ENCODE measurements at places on chromosomes 11 and 22. TPM values are rescaled to one million over a fixed set of nuclear protein-coding genes. Genes with fewer than 3 reads are reported as not detected.
A peak's percentile ranks its signal among the peaks of the same experiment; 100 is the strongest.

DNA sequence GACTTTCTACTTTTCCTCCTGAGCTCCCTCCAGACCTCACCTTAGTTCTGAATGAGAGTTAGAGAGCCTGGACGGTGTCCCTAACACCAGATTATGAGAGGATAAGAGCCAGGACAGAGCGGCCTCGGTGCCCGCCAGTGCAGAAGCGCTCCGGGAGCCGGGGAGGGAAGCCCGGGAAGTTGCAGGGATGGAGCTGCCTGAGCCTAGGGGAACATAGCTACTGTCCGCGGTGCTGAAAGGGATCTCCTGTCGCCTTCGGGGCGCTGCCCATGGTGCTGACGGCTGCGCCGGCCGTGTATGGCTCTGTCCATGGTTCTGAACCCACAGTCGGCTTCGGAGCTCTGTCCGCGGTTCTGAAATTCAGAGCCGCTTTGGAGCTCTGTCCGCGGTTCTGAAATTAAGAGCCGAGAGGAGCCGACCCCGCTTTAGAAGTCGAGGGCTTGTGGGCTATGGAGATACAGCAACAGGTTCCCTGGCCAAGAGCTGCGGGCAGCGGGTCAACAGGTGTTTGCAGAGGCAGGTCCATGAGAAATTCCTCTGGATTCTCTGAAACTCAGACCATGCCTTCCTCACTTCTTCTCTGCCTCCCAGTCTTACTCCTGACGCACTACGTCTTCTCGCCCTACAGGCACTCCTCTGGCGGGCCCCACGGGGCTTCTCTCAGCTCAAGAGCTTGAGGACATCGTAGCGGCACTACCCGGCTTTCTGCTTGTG is 814 bp downstream of the NPAS4 start:
- DNase-seq, result peak; percentile 91

The DKK3 gene
- polyA plus RNA-seq, result 49.7 TPM

DNA sequence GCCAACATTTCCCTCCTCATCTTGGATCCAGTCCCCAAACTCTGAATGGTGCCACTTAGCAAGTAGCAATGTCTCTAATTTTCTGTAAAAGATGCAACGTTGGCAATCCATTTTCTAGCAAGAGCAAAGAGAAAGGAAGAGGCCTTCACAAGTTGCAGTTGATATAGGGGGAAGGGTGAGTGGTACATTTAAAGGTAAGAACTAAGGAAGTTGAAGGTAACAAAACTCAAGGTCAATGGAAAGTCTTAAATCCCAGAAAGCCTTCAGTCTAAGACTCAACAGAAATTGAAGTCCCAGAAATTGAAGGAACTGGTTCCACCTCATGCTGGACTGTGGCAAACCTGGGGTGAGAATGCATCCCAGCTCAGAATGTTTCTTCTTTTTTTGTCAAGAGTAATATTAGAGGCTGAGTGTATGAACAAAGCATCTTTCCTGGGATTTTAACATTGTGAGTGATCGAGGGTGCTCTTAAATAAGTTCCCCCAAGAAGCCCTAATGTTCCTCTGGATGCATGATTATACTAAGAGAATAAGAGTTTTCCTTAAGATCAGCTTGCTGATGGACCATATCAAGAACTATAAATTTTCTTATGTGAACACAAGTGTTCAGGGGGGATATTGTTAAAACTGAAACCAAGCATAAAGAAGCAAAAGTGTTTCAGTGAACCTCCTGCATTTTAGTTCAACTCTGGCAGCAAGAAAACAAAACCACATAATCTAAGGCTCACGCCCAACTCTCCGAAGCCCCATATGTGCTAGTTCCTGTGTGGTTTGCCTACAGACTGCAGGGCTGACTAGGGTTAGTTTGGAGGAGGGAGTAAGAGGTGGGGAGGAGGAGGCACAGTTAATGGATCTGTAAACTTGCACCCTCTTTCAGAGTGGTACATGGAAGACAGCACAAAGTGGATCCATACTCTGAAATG is at the start of gene GRAP2:
Gene GRAP2 (plus strand): TSS at position 779 of the 922 bp plus-strand sequence. CDS start 46,023 bp downstream, outside the sequence.
- no peak for DNase-seq

- DNase-seq, result no peak
These were observed 155.4 kb upstream of the ANO5 start for GRCh38 chr11:22037505-22037904.

DNA sequence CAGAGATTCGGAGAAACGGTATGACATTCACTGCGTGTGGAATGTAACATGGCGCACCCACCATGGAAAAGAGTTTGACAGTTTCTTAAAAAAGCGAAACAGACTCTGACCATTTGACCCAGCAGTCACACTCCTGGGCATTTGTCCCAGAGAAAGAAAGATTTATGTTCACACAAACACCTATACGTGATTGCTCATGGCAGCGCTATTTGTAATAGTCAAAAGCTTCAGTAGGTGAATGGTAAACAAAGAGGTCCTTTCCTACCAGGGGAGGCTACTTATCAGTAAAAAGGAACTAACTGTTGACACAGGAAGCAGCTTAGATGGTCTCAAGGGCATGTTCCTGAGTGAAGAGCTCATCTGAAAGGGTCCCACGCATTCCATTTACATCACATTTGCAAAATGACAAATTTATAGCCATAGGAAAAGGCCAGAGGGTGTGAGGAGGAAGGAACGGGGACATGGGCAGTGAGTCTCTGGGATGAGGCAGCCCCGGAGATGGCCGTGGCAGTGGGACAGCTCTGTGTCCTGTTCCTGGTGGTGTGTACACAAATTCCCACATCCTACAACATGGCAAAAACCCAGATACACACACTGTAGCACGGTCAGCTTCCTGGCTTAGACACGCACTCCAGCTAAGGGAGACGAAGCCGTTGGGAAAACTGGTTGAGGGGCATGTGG is 14.6 kb upstream of the KRTAP5-6 start:
- DNase-seq, result no peak

- peak; percentile 54 for DNase-seq
These were observed 4.8 kb upstream of the POU2F3 start for GRCh38 chr11:120235024-120235628.

- DNase-seq, result no peak
These were observed 49.0 kb downstream of the SC5D start for GRCh38 chr11:121341609-121342008.

DNA sequence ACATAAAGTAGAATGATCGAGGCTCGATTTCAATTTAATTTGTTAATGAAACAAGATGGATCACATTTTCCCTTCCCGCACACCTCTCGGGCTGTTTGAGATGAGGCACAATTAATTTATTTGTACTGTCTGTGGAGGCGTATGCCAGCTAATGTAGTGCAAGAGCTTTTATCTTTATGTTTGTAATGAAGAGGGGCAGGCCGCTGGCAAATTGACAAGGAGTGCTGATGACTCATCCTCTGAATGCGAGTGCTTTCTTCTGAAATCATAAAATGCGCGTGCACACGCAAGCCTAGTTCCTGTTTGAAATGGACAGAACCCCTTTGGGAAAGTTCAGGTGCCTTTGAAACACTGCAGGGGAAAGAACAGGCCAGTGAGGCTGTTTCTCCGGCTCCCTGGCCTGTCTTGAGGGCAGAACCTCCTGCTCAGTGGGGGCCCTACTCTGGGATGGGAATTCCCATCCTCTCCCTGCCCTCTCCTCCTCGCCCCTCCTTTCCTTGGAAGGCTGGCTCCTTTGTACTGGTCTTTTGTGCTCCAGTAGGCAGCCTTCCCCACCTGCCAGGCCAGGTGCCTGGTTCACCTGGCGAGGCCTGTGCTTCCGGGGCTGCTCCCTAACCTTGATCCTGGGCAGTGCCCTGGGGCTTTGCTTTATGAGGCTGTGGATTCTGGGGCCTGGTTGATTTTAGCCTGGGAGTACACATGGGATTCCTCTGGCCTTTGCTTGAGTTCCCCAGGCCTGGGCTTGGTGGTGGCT is 50.3 kb downstream of the TEAD1 start:
- DNase-seq, result peak; percentile 47

The KCNJ1 gene
- 0.14 TPM for polyA plus RNA-seq

The MYEOV gene
- 0.65 TPM for polyA plus RNA-seq

DNA sequence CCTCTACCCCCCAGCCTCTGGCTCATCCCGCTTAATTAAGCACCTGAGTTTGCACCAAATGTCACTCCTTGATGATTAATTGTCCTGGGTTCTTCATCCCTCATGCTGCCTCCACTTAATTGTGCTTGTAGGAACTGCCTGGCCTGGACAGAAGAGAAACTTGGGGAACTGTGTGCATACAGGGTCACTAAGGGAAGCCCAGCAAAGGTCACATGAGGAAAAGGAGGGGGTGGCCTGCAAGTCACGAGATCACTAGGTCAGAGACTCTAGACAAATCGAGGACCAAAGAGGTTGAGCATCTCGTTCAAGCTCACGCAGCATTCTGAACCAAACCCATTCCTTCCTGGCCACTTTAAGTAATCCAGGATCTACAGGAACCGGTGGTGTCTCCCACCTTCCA is 75.8 kb downstream of the PDE2A start:
- DNase-seq, result no peak

DNA sequence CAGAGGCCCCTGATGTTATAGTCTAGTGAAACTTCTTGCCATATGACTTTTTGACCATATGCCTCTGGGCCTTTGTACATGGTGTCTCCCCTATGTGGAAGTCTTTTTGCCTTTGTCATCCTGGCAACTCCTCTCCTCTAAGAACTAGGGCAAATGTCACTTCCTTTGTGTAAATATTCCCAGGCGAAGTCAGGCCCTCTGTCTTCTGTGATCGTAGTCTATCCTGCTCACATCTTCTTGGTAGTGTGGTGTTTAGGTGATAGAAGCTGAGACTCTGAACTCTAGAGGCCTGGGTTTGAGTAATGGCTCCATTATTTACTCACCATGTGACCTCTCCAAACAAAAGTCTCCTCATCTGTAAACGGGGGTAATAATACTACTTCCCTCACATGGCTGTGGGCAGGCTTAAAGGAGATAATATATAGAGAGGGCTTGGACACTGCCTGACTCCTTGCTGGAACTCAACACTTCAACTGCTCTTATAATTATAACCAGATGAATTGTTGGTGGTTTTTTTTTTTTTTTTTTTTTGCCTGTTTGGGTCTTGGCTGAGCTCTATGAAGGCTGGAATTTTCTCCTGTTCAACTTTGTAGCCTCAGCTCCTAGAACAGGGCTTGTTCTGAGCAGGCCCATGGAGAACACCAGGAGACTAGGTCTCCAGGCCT is 43.8 kb downstream of the INSC start:
- no peak for DNase-seq

The C11orf52 gene
- 4.0 TPM for polyA plus RNA-seq

The MAPK8IP1 gene
- 50.0 TPM for polyA plus RNA-seq

- no peak for DNase-seq
These were observed 99.1 kb upstream of the CHRM4 start for GRCh38 chr11:46490666-46491065.

DNA sequence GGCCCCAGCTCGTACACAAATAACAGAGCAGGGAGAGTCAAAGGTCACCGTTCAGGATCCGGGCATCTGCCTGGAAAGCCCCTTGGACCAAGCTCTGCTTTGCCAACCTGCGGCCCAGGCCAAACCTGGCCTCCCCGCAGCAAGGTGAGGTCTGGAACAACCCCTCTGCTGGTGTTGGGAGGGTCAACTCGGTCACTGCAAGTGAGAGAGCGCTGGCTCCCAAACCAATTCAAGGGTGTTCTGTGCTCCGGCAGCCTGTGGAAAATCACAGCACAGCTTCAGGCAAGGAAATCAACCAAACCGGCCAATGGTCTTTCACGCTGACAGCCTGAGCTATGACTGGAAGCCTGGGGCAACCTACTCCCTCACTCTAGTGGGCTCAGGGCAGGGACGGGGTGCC is 63.4 kb downstream of the MYH9 start:
- DNase-seq, result no peak

DNA sequence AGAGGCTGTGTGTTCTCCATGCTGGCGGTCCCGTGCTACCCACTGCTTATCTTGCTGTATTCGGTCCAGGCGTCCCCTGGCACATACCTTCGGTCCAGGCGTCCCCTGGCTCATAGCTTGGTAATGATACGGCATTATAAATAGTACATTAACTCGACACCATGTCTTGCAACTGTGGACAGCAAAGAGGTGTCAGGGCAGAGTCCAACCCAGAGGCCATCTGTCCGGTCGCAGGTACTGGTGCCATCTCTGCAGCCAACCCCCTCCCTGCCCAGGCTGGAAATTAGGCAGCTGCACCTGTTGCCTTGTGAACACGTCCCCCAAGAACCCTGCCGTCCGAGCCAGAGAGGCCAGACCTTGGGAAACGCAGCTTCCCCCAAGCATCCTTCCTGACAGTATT is 634.3 kb downstream of the BRD1 start:
- no peak for DNase-seq

The NXPE1 gene
- not detected for polyA plus RNA-seq

DNA sequence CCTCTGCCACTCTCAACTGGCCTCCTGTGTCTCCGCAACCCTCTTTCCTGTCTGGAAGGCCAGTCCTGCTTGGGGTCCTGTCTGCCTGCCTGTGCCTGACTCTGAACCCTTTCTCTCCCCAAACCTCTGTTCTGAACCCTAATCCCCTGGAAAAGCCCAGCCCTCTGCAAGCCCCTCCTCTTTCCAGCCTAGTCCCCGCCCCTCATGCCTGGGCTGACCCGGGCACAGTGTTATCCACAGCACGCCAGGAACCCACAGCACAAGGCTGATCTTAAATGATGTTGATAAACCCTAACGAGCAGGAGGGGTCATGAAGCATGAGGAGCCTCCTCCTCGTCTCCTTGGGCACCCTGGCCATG is at the start of gene IFITM10:
Gene IFITM10 (minus strand): TSS at position 115 of the 359 bp plus-strand sequence. CDS start 153 bp downstream, outside the sequence.
- DNase-seq, result no peak

- no peak for DNase-seq
These were observed 6.7 kb downstream of the OR5AN1 start for GRCh38 chr11:59365232-59366018.

- DNase-seq, result no peak
These were observed 415.3 kb upstream of the CADM1 start for GRCh38 chr11:115919341-115920091.

DNA sequence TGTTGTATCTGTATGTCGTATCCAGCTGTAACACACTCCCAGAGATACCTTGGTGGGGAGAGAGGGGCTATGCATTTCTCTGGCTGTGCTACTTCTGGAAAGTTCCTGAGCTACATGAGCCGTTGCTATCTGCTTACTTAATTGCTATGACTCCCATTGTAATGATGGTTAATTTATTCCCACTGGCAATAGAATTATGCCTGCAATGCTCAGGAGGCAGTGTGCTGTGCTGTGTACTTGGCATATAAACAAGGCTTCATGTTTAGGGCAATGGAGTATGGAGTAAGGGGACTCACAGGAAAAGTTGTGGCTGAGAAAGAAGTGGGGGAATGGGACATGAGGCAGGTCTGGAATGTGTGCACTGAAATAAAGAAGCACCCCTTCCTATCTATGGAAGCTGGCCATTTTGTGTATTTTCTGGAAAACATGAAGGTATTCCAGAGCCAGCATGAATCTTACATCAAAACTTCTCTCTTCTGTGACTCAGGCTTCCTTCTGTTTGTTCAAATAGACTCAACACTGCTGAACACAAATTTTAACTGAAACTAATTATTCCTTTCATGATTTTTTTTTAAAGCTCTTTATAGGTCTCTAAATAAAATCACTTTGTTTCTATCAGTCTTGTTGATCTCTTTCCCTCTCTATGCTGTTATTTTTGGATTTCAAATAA is 40.6 kb downstream of the CD44 start:
- DNase-seq, result no peak

DNA sequence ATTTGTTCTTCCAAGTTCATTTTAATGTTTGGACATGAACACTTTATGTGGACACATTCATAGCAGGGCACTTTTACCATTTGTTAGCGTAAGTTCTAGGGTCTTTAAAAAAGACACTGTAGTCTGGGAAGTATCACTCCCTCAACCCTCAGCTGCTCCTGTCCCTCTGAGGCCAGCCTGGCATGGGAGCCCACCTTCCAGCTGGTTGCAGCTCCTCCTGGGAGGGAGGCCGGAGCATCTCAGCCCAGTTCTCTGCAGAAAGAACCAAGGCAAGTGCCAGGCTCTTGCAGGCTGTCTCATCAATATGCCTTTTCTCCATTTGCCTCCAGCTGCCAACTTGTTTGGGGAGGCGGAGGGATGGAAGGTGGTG is 150.6 kb downstream of the OPCML start:
- DNase-seq, result no peak

All from hindlimb muscle (tissue), 1 donor.